ENCODE measurements at places on chromosomes 7 and 10.
A peak's percentile ranks its signal among the peaks of the same experiment; 100 is the strongest.

GRCh38 chr7:127629268-127629854 lies 11.4 kb upstream of the PAX4 start:
- DNase-seq, result peak; percentile 29

DNA sequence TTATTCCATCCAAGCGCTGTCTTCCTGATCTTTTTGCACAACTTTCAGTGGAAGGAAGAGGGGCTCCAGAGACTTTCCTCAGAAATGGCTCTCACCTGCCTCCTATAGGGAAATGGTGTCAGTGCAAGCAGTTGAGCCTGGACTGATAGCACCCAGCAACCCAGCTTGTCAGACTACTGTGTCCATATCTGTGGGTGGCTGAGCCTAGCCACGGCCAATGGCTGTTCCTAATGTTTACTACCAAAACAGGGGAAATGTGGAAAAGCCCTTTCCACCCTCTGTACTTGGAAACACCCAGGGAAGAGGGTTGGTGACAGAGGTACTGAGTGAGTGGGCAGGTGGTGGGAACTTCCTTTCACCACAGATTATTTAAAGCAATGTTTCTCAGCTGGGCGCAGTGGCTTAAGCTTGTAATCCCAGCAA lies 4.3 kb upstream of the YKT6 start:
- peak; percentile 47 for DNase-seq

DNA sequence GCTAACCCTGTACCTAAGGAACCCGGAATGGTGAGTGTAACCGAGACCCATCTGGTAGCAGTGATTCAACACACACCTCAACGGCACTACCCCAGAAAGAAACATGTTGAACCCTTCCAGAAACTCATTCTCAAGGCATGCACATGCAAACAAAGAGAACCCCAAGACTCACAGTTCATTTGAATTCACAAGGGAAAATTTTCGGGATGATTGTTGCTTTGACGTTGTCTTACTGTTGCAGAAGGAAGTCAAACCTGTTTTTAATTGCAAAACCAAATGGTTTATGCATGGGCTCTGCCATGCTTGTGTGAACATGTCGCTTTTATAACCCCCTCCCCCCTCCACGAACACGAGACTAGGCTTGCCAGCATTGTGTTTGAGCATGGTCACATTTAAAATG lies 539.7 kb downstream of the GATA3 start:
- no peak for DNase-seq

GRCh38 chr10:609868-610545 lies 79.5 kb downstream of the DIP2C start:
- DNase-seq, result no peak

GRCh38 chr7:112346381-112347060 lies 103.7 kb upstream of the IFRD1 start:
- no peak for DNase-seq

- DNase-seq, result no peak
Measured at GRCh38 chr7:35704261-35704660, 9.3 kb upstream of the HERPUD2 start.

DNA sequence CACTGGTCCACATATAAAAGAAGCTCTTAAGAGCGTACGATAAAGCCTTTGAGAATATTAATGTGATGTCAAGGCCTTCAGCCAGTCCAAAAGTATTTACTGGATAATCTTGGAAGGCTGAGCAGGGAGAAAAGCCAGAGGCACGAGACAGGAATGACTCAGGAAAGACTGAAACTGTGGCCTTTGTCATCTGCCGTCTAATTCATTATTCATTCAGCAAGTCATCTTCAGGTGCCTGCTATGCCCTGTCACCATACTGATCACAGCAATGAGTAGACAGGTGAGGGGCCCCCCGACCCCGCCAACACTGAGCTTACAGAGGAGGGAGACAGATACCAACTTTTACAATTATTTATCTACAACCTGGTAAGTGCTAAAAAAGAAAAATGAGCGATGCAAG lies 78.9 kb downstream of the VOPP1 start:
- DNase-seq, result no peak

DNA sequence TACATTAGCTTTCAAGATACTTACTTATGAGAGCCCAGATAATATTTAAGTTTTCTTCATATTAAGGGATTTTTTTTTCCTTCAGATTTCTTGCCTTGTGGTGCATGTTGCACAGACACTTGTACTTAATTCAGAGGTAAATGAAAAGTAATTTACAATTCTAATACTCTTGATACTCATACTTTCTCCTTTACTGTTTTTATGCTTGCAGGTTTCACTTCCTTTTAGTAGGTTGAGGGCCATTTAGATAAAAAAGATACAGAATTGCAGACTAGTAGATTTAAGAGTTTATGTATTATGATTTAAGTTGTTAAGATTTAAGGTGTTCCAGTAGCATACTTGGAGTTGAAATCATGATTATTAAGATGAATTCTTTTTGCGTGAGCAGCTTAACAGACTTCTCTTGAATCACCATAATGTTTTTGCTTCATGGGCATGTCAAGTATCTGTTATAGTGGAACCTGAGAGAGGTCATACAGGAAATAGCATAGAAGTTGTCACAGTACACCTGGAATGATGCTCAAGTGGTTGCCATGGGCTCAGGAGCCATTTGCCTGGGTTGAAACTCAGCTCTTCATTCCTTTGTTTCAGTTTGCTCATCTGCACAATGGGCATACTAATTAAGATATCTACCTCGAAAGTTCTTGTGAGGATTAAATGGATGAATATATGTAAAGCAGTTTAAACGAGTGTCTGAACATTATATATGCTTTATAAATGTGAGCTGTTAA lies 174.8 kb upstream of the PRPS1L1 start:
- DNase-seq, result no peak

DNA sequence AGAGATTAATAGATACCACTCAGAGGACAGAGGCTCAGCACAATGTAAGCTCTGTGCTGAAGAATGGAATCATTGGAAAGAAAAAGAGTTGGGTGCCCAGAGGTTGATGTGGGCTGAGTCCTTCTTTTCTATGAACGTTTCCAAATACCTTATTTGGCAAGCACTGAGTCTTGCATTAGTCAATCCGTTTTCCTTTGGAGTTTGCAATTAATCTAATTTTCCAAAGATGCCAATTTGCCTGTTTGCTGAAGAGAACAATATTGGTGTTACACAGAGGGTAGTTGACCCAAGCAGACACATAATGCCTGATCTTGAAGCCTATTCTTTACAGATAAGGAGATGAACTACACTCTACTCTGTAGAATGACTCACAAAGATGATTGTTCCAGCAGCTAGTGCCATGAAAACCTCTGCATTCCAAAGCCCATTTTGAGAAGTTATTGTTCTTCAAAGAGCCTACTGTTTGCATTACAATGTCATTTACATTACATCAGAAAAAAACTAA lies 55.4 kb upstream of the MET start:
- DNase-seq, result no peak

DNA sequence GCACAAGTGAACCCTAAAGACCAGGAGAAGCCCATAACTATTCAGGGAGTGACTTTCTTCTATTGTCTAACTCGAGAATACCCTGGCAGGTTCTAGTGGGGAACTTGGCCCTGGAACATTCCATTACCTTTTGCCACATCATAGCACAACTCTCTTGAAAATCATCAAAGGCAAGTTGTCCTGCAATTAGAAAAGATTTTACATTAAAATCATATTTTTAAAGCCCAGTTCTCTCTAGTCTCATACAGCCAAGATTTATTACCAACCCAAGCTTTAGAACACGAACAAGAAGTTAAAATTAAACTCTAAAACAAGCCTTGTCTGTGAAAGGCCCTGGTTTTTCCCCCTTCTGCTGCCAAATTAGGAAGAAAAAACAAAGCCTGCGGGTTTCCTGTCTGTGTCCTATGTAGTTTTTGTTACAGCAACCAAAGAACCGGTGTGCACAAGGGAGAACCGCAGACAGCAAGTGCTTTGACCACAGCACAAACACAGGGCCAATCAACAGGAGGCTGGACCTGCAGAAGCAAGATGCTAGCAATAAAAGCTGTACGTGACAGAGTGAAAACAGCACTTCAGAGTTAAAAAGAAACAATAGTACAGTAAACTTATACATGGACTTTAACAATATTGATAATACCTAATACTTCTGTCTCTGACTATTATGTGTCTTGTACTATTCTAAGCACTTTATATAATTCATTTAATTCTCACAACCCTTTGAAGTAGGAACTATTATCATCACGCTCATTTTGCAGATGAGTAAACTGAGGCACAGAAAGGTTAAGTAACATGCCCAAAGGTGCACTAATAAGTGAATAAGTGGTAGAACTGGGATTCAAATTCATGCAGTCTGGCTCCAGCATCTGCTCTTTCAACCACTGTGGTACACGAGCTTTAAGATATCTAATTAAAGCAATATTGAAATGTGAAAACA lies 65.8 kb downstream of the STK17A start:
- no peak for DNase-seq

DNA sequence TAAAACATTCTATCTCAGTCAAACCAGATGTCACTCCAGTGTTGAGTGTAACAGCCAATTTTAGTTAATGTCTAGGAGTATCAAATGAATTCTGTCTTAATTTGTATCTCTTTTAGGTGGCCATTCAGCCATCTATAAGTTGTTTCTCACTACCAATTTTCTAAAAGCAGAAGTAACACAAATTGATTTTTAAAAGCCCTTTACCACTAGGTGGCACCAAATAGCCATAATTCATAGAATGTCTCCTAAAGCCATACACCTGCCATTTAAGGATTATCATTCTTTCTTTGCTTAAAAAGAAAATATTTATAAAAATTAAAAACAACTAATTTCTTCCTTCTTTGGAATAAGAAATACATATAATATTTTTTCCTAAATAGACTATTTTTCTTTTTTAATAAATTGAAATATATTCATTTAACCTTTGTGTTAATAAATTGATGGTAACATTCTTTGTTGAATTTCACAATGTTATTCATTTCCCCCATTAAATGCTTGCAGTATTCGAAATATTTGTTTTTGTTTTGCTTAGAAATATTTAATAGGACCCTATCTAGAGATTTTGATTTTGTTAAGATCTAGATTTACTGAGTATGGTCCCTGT lies 107.8 kb upstream of the PPP1R3A start:
- DNase-seq, result peak; percentile 66

DNA sequence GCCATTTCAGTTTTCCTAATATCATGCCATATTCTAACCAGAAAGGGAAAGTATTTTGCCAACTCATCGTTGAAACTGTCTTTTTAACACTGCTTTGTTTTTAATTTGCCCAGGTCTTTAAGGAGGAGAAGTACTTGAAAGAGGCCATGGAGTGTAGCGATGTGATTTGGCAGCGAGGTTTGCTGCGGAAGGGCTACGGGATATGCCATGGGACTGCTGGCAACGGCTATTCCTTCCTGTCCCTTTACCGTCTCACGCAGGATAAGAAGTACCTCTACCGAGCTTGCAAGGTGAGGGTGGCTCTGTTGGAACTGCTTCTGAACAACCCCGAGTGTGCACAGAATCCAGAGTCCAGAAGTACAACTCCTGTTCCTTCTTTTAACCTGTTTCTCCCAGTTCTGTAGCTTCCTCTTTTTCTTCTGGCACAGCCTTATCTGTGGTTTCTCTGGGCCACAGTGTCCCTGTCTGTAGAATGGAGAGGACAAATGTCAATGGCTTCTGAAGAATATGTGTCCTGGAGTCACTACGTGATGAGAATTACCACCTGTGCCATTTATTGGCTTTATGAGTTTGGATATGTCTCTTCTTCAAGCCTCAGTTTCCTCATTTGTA lies 60.1 kb downstream of the LANCL2 start:
- DNase-seq, result no peak

- no peak for DNase-seq
Measured at GRCh38 chr10:104085801-104086400, at the start of gene COL17A1. Gene COL17A1 (minus strand): TSS chr10:104085880. CDS start chr10:104080673, 5,207 bp downstream.

DNA sequence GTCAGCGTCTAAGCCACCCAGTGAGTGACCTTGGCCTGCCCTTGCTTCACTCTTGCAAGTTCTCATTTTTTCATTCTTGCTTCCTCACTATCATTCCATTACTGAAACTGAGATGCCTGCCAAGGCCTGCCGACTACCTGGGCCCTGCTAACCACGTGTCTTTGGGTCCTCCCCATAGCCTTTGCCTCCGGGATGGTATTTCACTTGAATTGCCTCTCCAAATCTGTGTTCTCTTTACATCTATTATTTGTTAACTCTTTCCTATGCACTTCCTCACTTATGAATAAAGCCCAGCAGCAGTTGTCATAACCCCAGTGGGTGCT lies 234.6 kb downstream of the SNX10 start:
- no peak for DNase-seq

DNA sequence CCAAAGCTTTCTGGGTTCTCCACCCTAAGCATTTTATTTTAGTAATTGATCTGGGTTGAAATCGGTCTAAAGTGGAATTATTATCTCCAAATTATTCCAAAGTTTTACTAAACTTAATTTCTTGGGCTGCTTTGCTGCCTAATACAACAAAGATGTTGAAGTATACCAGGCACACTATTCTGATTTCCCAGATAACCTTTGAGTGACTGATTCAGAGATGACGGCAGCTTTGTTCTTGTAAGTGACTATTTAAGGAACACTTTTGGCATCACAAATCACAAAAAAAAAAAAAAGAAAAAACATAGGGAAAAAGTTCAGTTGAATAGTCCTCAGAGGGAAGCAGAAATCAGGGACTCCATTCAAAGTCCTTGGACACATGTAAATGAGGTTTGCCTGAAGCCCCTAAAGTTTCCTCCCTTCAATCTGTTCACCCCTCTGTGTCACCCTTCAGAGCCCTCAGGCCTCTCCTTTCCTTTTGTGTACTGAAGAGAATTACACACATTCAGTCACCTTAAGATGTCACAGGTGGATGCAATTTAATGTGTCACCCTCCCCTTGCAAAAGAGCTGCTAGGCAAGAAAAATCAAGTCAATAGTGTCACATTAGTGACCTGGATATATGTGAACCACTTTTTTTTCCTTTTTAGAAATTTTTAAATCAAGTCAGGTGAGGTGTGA lies 81.5 kb downstream of the RTKN2 start:
- DNase-seq, result no peak

GRCh38 chr7:36281945-36282717 lies 107.5 kb upstream of the ANLN start:
- no peak for DNase-seq

- no peak for DNase-seq
Measured at GRCh38 chr7:141354251-141354650, 197.0 kb upstream of the AGK start.

All from NCI-H524 (cell line).